Memory B cell (primary cell): ENCODE measurements at places on chromosomes 1 and 21.

DNA sequence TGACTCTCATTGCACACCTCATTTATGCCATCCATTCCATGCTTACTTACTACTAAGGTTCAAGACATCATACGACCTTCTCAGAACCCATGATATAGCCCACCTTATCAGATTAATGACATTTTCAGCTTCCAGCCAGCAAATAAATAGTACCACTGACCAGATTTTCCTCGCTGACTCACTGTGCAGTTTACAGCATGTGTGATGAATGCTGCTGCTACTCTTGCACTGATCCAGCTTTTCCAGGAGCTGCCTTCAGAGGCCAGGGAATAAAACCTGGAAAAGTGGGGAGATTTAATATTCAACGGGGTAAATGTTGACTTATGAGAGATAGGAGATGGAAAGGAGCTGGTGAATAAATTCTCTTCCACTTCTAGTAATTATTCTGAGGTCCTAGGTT lies 247.1 kb downstream of the COL11A1 start:
- no peaks in the 10 kb centered on the region for H3K27me3 ChIP-seq
- DNase-seq = no peak
- peaks cover 2% of the 10 kb centered on the region for H3K36me3 ChIP-seq
- no peak overlapping the region for H3K27ac ChIP-seq

DNA sequence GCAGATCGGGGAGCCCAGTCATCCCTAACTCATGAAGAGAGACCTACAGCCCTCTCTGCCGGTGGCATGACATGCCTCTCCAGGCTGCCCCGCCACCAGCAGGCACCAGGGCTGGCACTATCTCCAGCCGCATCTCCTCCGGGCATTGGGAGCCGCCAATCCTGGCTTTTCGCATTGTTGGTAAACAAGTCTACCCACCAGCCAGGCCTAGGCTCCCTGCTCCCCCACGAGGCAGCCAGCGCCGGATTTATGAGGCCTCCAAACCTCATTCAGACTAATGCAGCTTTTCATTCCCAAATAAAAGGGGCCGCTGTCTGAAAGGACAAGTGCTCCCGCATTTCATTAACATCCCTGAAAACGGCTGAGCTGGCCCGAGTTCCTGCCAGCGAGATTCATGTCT lies 3.4 kb upstream of the GRIK3 start:
- H3K27me3 ChIP-seq = peaks cover 28% of the 10 kb centered on the region
- no peak for DNase-seq
- no peak overlapping the region for H3K27ac ChIP-seq
- H3K4me1 ChIP-seq = peaks cover 28% of the 10 kb centered on the region
- H3K4me3 ChIP-seq = no peak overlapping the region
- no peaks in the 10 kb centered on the region for H3K36me3 ChIP-seq

- H3K27me3 ChIP-seq = no peaks in the 10 kb centered on the region
- H3K27ac ChIP-seq = no peak overlapping the region
- no peaks in the 10 kb centered on the region for H3K4me1 ChIP-seq
- DNase-seq = no peak
- no peak overlapping the region for H3K4me3 ChIP-seq
Measured at GRCh38 chr21:30186242-30186641, 19.6 kb upstream of the CLDN17 start.

- no peak for DNase-seq
- H3K4me3 ChIP-seq = no peak overlapping the region
- no peaks in the 10 kb centered on the region for H3K4me1 ChIP-seq
- no peak overlapping the region for H3K27ac ChIP-seq
- H3K36me3 ChIP-seq = no peaks in the 10 kb centered on the region
Measured at GRCh38 chr1:83883979-83884378, 115.0 kb downstream of the TTLL7 start.

DNA sequence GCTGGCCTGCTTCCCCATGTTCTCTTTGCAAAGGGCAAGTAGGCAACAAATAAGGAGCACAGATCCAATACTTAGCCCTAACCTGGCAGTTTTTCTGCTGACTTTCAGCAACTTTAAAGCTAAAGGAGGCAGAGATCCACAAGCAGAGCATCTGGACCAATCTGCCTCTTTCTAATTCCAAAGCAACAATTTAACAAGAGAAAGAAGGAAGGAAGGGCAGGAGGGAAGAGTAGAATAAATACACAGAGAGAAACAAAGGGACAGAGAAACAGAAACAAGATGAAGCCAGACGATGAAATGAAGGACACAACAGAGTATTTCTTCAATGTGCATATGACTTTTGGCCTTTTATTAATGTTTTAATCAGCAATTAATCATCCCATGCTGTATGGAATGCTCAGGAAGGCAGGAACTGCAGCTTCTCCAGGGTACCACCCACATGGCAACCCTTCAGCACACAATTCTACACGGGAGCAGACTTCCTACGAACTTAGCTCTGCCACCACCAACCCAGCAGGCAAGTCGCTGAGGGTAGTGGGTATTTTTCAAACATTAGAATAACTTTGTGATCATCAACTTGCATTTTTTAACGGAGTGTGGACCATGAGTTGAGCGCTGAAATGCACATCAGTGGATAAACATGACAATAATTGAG lies 15.3 kb downstream of the CLCC1 start:
- peaks cover 17% of the 10 kb centered on the region for H3K4me1 ChIP-seq
- H3K36me3 ChIP-seq = peaks cover 16% of the 10 kb centered on the region
- peak overlapping the region; percentile 8 for H3K4me3 ChIP-seq
- peak overlapping the region; percentile 86 for H3K27ac ChIP-seq
- no peaks in the 10 kb centered on the region for H3K27me3 ChIP-seq
- no peak for DNase-seq

DNA sequence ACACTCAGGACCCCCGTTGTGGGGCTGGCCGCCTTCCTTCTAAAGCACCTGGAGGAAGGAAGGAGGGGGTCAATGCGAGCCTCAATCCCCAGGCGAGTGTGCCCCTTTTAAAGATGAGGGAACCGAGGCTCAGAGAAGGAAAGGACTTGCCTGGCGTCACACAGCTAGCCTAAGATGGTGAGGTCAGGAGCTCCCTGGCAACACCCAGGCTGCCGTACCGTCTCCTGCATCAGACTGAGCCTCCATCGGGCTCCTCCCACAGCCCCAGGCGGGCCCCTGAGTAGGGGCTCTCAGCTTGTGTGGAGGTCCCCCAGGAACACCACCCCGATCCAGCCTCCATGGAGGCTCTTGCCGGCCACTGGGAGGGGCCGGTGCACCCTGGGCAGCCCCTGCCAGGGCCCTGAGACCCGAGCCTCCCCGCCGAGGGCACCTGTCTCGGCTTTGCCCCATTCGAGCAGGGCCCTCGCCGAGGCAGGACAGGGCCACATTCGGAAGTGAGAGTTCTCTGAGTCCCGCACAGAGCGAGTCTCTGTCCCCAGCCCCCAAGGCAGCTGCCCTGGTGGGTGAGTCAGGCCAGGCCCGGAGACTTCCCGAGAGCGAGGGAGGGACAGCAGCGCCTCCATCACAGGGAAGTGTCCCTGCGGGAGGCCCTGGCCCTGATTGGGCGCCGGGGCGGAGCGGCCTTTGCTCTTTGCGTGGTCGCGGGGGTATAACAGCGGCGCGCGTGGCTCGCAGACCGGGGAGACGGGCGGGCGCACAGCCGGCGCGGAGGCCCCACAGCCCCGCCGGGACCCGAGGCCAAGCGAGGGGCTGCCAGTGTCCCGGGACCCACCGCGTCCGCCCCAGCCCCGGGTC lies at the start of gene AIRE:
AIRE (plus strand) TSS at position 739 of the 855 bp plus-strand sequence. CDS start 131 bp downstream, outside the sequence.
- H3K4me3 ChIP-seq = no peak within 1 kb of the TSS
- H3K36me3 ChIP-seq = no peaks in the 10 kb centered on the region
- peaks cover 7% of the 10 kb centered on the region for H3K27me3 ChIP-seq
- H3K27ac ChIP-seq = no peak within 1 kb of the TSS

DNA sequence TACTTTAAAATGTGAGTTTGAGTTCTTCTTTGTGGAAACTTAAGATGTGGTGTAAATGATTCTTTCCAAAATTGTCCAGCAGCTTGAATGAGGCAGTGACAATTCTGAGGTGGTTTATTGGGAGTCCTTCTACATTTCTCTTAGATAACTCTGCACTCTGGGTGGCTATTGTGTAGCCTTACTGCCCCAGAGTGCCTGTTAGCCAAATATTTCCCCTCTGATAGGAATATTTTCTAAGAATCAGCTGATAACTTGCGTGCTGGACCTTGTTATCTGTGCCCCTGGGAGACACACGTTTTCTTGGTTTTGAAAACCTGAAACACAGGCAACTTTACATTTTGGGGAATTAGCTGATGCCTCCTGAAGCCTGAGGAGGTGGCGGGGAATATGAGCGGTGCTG lies 91.6 kb downstream of the CD247 start:
- no peak overlapping the region for H3K27ac ChIP-seq
- H3K4me3 ChIP-seq = no peak overlapping the region
- peaks cover 28% of the 10 kb centered on the region for H3K4me1 ChIP-seq
- H3K36me3 ChIP-seq = peaks cover 6% of the 10 kb centered on the region

DNA sequence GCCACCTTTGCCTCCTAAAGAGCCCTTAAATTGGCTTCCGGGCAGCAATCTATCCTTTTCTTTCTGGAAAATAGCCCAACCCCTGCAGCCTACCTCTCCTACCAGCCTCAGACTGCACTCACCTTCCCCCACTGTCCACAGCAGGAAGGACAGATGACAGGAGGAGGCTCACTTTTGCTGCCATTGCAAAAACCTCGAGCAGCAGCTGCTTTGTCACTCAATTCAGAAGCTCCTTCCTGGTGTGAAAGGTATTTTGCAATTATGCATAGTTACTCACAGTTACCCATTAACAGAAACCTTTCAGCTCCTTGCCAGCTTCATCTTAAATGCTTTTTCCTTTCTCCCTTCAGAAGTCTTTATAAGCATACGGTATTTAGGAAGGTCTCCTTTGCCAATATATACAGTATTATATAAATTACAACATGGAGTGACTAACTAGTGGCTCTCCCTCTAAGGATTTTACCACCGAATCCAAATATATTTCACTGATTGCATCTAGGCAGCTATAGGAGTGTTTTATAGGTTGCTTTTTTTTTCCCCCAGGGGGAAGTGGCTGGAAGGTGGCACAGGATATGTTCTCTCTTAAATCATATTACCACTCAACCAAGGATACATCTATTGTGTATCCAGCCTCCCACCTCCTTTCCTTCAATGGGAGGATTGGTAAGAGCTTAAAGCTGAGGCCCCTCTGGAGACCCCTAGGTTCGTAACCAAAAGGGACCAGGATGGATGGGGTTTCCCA lies 142.1 kb upstream of the IPO9 start:
- peaks cover 2% of the 10 kb centered on the region for H3K27me3 ChIP-seq
- no peaks in the 10 kb centered on the region for H3K4me1 ChIP-seq
- no peak overlapping the region for H3K27ac ChIP-seq
- no peak for DNase-seq

DNA sequence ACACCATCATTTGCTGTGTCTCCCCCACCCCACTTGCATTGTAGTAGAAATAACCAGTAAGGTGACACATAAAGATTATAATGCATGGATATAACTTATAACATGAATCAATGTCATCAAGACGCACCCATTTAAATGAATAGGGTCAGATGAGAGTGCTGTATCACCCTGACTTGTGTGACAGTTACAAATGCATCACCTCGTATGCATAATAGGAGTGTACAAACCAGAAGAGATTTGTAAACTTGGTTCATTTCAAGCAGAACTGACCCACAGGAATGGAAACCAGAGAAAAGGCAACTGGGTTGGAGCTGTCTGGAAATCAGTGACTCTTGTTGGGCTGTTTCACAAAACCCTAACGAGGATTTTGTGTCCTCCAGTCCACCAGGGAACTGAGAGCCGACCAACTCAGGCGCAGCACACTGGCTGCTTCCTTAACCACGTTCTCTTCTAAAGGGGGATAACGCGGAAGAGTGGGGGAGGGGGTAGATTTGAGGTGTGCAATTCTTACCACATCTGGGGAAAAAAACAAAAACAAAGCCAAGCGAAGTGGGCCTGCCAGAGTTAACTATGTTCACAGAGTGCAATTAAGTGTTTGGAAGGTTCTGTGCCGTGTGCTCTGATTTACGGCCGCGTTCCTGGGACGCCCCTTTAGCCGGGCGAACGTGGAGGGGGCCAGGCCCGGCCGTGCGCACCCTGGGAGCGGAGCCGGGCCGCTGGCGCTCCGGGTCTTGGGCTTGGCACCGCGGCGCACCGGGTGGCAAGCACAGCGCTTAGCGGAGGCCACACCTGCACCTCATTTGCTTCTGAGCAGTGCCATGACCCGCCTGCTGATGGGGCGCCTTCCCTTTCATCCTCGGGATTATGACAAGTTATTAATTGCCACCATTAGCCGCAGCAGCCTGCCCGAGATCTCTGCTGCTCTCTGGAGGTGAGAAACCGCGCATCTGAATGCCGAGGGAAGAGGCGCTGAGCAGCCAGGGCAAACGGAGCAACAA lies 248.8 kb upstream of the FOXD3 start:
- peaks cover 3% of the 10 kb centered on the region for H3K36me3 ChIP-seq
- H3K4me3 ChIP-seq = peak overlapping the region; percentile 12
- H3K27ac ChIP-seq = no peak overlapping the region
- no peak for DNase-seq
- H3K4me1 ChIP-seq = peaks cover 2% of the 10 kb centered on the region

GRCh38 chr1:33275195-33275594 lies 18.9 kb downstream of the ZNF362 start:
- no peaks in the 10 kb centered on the region for H3K27me3 ChIP-seq
- no peak overlapping the region for H3K27ac ChIP-seq
- H3K4me3 ChIP-seq = no peak overlapping the region
- H3K36me3 ChIP-seq = peaks cover 21% of the 10 kb centered on the region
- peaks cover 31% of the 10 kb centered on the region for H3K4me1 ChIP-seq

- H3K27me3 ChIP-seq = peaks cover 14% of the 10 kb centered on the region
- peaks cover 6% of the 10 kb centered on the region for H3K36me3 ChIP-seq
- no peak overlapping the region for H3K4me3 ChIP-seq
- H3K27ac ChIP-seq = no peak overlapping the region
Measured at GRCh38 chr21:44614161-44614631, 2.3 kb downstream of the KRTAP10-8 start.

GRCh38 chr21:37338671-37339551 lies 27.7 kb upstream of the DYRK1A start:
- H3K4me1 ChIP-seq = no peaks in the 10 kb centered on the region
- H3K4me3 ChIP-seq = no peak overlapping the region
- no peaks in the 10 kb centered on the region for H3K27me3 ChIP-seq
- no peak for DNase-seq
- no peaks in the 10 kb centered on the region for H3K36me3 ChIP-seq
- no peak overlapping the region for H3K27ac ChIP-seq

DNA sequence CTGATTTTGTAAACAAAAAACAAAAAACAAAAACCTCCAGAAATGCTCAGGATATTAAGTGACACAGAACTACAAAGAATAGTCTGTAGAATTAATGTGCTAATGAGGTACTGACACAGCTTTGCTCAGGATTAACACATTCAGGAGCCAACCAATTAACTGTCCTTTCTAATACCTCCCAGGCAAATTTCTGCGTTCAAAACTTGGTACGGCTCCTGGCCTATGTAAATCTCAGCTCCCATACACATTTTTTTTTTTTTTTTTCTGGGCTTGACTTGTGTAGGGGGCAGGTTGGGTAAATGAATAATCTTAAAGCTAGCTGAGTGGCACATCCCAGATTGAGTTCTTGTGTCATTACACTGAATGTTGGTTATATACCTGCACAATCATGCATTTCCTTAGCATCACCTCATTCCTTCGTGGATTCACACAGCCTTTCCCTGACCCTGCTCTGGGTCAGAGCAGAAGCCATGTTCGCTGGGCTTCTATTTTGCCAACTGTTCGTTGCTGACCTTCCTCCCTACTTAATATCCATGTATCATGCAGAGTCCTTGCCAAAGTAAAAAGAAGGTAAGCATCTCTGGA lies 12.6 kb upstream of the IER5 start:
- peaks cover 15% of the 10 kb centered on the region for H3K27me3 ChIP-seq
- DNase-seq = no peak
- no peak overlapping the region for H3K27ac ChIP-seq
- H3K4me3 ChIP-seq = no peak overlapping the region

GRCh38 chr1:237817277-237817676 lies 73.4 kb downstream of the ZP4 start:
- H3K4me1 ChIP-seq = no peaks in the 10 kb centered on the region
- no peak for DNase-seq
- no peak overlapping the region for H3K27ac ChIP-seq
